CD4-positive, alpha-beta T cell treated with Interferon gamma for 1 hour (primary cell): ENCODE measurements at places on chromosomes 5 and 9.
A peak's percentile ranks its signal among the peaks of the same experiment; 100 is the strongest.

GRCh38 chr9:69380301-69380700, 55.3 kb downstream of the ENTREP1 start:
- DNase-seq: no peak

DNA sequence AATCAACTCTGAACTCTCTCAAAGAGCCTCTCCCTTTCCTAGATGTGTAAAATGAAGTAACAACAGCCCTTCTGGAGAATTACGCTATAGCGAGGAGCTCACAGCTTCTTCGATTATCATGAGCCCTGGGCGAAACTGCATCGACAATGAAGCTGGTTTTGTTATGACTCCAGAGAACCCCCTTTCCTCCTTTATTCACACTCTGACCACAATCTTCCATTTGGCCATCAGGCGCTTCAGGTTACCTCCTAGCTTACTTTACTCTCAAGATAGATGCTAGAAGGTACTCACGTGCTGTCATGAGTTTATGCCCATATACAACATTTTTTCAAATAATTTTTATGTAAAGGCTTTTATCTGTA, 362.7 kb upstream of the RFX3 start:
- DNase-seq: no peak

- DNase-seq: no peak
Measured at GRCh38 chr5:163951069-163951468, 445.6 kb downstream of the MAT2B start.

DNA sequence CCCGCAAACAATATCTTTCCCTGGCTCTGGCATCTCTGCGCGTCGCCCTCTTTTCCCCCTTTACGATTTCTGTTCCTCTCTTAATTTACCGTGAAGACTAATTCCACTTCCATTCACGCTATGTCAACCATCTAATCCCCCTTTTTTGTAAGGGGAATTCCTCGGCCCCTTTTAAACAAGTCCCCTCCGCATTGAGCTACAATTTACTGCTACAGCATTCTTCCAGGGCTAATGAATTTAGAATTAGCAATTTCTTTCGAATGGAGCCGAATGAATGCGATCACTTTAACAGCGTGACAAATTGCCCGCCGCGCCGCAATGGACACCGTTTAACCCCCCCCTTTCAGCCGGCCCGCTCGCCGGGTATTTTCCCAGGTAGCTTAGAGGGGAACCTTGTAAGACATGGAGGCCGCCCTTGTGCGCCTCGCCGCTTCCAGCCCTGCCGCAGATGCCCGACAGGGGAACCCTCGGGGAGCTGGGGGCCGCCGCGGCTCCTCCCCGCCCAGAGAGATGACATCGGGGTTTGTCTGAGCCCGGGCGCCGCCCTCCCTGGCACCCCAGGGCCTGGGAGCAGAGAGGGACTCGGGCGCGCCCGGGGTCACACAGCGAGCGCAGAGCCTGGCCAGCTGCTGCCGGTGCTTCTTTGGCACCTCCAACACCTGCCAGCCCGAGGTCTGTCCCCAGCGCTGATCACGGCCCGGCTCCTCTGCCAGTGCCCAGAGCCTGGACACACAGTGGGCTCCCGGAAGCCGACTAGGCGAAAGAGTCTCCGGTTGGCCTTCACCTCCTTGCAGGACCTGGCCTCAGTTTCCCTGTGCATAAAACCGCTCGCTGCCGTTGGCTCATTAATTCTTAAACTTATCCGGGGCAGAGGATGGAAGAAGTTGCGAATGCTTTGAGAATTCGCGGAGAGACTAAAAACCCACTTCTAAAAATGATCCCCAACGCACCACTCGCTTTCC, 1.3 kb downstream of the PRDM12 start:
- no peak for DNase-seq

DNA sequence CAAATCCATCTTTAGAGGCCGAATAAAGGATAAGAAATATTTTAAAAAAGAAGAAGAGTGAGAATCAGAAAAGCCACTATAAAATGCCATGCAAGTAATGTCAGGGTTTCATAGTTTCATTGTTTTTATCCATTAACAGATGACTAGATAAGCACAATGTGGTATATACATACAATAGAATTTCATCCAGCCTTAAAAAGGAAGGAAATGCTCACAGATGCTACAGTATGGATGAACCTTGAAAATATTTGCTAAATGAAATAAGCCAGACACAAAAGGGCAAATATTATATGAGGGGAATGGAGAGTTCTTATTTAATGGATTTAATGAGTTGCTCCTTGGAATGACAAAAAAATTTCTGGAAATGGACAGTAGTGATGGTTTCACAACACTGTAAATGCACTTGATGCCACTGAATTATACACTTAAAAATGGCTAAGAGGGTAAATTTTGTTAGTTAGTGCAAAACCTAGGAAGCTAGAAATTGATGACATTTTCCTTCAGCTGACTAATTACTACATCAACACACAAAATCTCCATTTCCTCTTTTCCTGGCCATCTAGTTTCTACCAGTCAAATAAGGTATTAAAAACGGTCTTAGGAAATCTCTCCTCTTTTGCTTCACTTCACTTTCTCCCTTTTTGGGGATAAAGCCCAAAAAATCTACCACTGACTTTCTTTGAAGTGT, 86.6 kb downstream of the GNA14 start:
- no peak for DNase-seq

- DNase-seq: no peak
Measured at GRCh38 chr5:142079306-142079721, 29.3 kb upstream of the NDFIP1 start.

DNA sequence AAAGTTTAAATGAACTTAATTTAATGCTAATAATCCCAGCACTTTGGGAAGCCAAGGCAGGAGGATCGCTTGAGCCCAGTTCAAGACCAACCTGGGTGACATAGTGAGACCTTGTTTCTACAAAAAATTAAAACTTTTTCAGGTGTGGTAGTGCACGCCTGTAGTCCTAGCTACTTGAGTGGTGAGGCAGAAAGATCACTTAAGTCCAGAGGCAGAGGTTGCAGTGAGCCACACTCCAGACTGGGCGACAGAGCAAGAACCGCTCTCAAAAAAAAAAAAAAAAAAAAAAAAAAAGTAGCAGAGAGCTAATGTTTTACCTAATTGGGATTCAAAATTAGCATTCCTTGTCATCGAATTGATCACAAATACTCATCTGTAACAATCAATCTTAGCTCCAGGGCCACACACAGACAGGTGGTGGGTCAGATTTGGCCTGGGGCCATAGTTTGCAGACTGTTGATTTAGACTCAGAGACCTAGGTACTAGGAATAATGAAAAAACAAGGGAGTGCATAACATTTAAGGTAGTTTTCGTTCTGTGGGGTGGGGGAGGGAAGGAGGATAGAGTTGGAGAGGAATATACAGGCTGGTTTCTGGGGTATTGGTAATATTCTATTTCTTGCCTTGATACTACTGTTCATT, 21.4 kb downstream of the HSDL2 start:
- no peak for DNase-seq

GRCh38 chr5:157188270-157188669, 7.6 kb downstream of the ITK start:
- no peak for DNase-seq

- DNase-seq: no peak
Measured at GRCh38 chr5:146872188-146872587, 6.4 kb downstream of the PPP2R2B start.

DNA sequence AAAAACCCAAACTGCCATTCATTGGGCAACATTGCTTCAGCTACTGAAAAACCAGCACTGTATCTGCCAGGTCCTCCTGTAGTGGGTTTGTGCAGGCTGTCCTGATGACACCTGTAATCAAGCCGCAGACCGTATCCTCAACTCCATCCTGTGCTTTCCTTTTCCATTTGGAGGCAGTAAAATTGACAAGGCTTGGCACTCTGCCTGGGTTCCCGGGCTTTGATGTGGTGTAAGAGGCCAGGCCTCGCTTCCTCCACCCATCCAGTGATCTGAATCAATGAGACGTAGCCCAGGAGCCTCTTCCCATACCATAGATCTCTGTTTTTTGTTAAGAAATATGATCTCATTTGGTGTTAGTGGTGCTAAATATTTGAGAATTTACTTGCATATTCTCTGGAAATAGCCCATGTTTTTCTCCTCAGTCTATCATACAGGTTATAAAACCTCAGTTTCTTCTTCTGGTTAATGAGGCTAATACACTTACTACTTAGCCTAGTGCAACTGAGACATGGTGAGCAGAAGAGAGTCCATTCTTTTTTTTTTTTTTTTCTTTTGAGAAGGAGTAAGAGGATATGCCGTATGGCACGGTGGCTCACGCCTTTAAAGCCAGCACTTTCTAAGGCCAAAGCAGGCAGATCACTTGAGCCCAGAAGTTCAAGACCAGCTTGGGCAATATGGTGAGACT, 34.8 kb downstream of the LSM11 start:
- no peak for DNase-seq

GRCh38 chr5:133691448-133691847, 79.1 kb upstream of the FSTL4 start:
- no peak for DNase-seq

GRCh38 chr9:113991714-113992113, 86.4 kb downstream of the AMBP start:
- no peak for DNase-seq

GRCh38 chr9:124707666-124708065, 63.4 kb downstream of the NR6A1 start:
- no peak for DNase-seq

GRCh38 chr5:42927730-42928129, 112.4 kb downstream of the ANXA2R start:
- DNase-seq: no peak

DNA sequence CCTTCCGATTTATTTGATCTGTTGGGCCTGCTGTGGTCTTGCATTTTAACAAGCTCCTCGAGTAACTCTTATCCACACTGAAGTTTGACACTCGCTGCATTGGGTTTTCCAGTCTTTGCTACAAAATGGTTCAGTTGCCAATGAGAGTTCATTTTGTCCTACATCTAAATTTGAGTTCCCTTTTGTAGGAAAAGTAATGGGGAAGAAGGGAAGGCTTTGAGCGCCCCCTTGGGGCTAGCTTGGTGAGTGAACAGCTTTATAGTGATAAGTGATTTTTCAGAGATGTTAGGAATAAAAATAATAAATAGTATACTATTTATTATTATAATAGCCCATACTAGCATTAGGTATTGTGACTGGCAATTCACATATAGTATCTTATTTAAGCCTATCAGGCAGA, 89.9 kb upstream of the GNAQ start:
- peak; percentile 53 for DNase-seq

DNA sequence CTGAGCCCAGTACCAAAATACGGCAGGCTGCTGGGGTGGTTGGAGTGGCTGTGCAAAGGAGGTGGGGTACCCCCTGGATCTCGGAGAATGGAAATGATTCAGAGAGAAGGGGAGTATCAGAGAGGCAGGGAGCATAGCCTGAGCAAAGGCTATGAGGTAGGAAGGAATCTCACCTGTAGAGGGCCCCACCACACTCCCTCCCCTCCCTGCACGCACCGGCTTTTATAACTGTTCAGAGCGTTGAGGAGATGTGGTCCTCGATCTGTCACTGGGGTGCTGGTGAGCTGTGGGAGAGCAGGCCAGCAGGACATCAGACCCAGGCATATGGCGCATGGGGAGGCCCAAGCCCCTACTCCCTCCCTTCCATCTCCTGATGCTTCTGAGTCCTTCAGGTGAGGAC, 13.2 kb downstream of the PHF19 start:
- DNase-seq: no peak

DNA sequence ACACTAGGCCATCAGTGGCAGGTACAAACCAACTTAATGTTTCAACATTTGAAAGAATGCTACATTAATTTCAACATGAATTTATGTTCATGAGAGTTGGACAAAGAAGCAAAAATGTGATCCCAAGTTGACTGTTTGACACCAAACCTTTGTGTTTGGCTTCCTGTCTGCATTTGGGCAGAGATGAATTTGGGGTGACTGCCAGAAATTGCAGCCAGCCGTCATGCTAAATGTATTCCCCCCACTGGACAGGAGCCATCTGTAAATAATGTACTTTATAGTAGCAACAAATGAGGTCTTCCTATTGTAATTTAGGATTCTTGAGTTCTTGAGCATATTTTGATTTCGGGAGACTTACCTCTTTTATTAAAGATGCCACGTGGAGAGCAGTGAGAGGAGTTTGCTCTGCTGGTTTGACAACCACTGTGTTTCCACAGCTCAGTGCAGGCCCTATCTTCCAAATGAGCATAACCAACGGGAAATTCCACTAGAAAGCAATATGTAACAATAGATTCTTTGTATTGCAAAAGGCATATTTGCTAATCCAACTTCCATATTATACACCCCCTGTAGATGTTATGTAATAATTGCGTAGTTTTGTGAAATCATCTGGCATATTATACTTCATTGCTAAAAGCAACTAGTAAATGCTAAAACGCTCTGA, 27.6 kb downstream of the ALDH1A1 start:
- DNase-seq: no peak

DNA sequence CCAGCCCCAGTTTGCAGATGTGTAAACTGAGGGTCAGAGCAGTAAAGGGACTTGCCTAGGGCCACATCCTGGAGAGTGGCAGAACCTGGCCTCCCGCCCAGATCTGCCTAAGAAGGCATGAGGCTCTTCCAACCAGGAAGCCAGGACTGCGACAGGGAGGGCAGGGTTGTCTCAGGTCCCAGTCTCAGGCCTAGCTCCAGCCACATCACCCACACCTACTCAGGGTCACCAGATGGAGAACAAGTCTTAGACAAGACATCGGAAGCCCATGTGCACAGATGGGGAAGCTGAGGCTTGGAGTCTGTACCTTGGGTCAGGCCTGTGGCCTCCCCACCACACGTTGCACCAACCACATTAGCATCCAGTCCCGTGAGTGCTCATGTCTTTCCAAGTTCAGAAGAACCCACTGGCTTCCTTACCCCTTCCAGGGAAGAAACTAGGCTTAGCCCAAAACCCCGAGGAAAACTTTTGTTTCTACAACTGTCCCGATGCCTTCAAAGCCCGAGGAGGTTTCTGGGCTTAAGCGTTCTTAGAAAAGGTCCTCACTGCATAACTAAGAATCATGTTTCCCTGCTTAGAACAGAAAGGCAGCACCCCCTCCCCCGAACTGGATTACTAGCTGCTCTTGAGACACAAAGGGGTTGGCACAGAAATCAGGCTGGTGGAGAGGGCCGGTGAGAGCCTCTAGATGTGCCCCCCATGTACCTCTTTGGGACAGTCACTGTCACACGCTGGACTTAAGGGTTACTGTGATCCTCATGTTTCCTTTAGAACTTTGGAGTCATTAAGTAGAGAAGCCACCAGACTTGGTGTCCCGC, 2.2 kb downstream of the FAM78A start:
- DNase-seq: no peak

DNA sequence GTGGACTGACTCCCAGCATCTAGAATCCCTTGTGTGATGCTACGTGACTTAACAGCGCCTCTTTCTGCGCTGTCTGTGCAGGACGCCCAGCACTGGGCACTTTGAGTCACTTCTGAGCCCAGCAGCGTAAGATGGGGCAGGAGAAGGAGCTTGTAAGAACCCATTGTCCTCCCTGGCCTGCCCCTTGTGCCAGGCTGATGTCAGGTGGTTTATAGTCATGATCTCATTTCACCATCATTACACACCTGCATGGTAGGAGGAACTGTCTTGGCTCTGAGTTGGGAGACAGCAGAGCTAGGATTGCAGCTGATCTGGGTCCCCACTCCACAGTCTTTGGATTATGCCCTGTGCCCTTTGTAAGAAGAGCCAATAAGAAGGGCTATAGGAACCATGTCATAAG, 12.2 kb downstream of the ERGIC1 start:
- no peak for DNase-seq

GRCh38 chr9:129206905-129207304, 28.8 kb upstream of the IER5L start:
- DNase-seq: peak; percentile 16
